Progenitor cell of endocrine pancreas (in vitro differentiated cells): ENCODE measurements at places on chromosomes 1 and 21.
A peak's percentile ranks its signal among the peaks of the same experiment; 100 is the strongest.

DNA sequence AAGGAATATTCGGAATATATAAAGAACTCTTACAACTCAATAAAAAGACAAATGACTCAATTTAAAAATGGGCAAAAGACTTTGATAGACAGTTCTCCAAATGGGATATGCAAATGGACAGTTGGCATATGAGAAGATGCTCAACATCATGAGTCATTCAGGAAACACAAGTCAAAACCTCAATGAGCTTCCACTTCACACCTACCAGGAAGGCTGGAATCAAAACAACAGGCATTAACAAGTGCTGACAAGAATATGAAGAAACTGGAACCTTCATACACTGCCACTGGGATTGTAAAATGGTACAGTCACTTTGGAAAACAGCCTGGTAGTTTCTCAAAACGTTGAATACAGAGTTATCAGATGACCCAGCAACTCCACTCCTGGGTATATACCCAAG lies 17.2 kb downstream of the PGBD5 start:
- no peak for DNase-seq

DNA sequence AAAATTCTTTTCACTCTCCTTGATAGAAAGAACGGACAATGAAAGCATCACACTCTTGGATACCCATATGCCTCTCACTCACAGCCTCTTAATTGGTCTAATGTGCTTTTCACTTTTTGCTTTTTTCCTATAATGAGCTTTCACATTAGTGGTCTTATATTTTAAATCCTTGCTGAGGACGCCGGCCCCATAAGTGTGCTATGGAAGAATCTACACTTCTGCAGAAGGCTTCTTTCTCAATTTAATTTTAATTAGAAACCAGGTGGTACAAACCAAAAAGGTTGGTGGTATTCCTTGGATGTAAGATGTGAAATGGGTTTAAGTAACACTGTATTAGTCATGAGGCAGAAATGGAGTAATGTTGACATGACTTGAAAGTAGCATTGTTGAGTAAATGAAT lies 190.6 kb upstream of the NFIA start:
- no peak for DNase-seq

- no peak for DNase-seq
These were observed 47.5 kb downstream of the YARS1 start for GRCh38 chr1:32769524-32770220.

GRCh38 chr1:195898924-195899323 lies 709.3 kb downstream of the KCNT2 start:
- no peak for DNase-seq

GRCh38 chr1:230113593-230114236 lies 46.7 kb downstream of the GALNT2 start:
- DNase-seq = no peak

DNA sequence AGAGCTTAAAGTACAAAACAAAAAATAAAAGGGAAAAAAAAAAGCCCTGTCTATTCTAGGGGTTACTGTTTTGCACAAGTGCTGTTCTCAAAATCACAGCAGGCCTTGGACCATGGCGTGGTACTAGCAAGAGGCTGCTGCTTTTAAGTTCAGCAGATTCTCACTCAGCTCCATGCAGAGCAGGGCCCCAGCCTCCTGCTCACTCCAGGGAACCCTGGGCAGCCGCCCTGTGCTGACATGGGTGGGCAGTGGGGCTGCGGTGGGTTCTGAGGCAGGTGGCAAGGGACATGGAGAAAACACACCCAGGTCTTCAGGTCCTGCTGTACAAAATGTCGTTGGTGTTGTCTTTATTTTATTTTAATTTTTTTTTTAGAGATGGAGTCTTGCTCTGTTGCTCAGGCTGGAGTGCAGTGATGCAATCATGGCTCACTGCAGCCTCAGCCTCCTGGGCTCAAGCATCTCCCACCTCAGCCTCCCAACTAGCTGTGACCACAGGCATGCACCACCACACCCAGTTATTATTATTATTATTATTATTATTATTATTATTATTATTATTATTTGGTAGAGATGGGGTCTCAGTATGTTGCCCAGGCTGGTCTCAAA lies 170.9 kb downstream of the DYRK1A start:
- no peak for DNase-seq

GRCh38 chr1:26996024-26996423 lies 2.5 kb downstream of the TRNP1 start:
- DNase-seq = no peak

- DNase-seq = no peak
These were observed 27.5 kb upstream of the CD1D start for GRCh38 chr1:158153179-158153578.

- DNase-seq = peak; percentile 64
These were observed 467 bp downstream of the THRAP3 start for GRCh38 chr1:36224537-36225282.

GRCh38 chr1:51648180-51649109 lies 31.6 kb downstream of the OSBPL9 start:
- no peak for DNase-seq

GRCh38 chr21:45027241-45028196 lies 46.9 kb upstream of the ADARB1 start:
- no peak for DNase-seq

GRCh38 chr1:35428360-35428759 lies 128.8 kb downstream of the KIAA0319L start:
- no peak for DNase-seq

DNA sequence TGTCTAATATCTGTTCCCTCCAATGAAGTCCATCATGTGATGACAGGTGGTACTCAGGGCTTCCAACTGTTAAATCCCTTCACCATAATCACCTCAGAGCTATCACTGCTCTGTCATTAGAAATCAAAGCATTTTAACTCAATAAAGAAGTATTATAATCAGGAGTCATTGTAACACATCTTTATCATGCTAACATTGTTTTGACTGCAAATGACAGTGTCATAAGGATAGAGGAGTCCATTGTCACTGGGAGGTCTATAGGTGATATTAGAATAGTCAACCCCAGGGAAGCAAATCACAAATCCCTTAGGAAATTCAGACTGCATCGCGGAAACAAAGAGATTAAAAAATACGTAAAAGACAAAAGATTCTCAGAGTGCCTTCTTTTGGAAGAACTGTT lies 30.8 kb downstream of the LRRC53 start:
- DNase-seq = no peak

DNA sequence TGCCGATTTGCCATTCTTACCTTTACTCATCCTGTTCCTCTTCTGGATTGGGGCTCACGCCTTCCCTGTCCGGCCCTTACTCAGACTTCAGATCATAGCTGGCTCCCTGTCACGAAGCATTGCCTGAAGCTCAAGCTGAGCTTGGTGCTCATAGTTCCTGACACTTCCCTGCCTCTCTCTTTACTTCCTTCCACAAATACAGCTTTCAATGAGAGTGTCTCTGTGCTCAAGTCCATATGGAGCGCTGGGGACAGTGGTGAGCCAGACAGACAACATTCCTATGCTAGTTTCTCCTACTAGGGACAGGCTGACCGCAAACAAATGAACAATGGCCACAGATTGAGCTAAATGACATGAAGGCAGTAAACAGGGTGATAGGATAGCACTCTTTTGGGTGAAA lies 38.1 kb downstream of the HHAT start:
- no peak for DNase-seq

- DNase-seq = no peak
These were observed 59.7 kb downstream of the CLIC6 start for GRCh38 chr21:34728479-34728878.

DNA sequence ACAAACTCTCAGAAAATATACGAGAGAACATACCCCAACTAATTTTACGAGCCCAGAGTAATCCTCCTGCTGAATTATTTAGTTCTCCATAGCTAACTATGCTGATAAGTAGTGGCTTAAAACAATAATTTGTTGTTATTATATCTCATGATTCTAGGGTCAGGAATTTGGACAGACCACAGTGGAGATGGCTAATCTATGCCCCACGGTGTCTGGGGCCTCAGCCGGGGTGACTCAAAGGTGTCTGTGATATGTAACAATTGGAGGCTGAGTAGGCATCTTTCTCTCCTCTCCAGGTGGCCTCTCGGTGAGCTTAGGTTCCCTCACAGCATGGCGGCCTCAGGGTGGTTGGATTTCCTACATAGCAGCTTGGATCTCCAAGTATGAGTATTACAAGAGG lies 35.4 kb upstream of the FOXO6 start:
- no peak for DNase-seq

- DNase-seq = no peak
These were observed 113.7 kb upstream of the DPYD start for GRCh38 chr1:98034505-98034904.

- no peak for DNase-seq
These were observed 182.3 kb downstream of the C1orf21 start for GRCh38 chr1:184569106-184569505.
